NCI-H2081 (cell line): ENCODE measurements at places on chromosomes 2 and 18.

DNA sequence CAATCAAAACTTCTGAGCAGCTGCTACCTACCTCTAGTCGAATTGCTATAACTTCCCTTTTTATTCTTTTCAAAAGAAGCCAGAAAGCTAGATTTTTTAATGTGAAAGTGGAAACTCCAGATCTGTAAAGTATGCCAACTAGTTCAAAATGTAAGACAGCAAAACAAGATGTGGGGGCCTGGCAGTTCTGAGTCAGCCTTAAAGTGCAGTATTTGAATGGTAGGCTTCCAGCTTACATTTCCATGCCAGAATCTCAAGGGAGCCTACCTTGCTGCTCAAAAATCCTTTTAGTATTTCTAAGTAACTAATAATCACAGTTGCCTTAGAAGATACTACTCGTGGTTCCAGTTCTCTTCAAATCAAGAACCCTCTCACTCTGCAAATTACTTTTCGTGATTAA lies 1288.7 kb downstream of the LRP1B start:
- no peak for DNase-seq

DNA sequence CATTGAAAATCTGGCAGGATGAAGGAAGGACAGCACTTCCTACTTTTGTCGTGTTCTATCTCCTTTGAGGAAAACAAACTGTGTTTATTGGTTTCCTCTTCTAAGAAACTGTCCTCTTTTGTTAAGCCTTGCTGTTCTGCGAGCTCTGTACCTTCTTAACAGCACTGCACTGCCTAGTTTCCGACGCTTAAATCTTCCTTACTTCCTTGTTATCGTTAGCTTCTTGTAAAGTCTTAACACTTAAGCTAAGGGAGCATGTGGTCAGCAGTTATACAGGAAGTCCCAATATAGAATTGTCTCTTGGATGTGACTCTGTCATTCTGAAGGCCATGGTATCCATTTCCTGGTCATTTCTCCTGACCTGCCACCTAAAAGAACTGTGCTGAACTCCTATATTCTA lies 552.8 kb upstream of the NRP2 start:
- DNase-seq = no peak

- no peak for DNase-seq
Measured at GRCh38 chr18:36441426-36442240, 144.1 kb downstream of the FHOD3 start.

GRCh38 chr18:34659579-34660517 lies 50.2 kb upstream of the DTNA start:
- peak; percentile 61 for DNase-seq

GRCh38 chr2:5229574-5229973 lies 462.6 kb upstream of the SOX11 start:
- no peak for DNase-seq

DNA sequence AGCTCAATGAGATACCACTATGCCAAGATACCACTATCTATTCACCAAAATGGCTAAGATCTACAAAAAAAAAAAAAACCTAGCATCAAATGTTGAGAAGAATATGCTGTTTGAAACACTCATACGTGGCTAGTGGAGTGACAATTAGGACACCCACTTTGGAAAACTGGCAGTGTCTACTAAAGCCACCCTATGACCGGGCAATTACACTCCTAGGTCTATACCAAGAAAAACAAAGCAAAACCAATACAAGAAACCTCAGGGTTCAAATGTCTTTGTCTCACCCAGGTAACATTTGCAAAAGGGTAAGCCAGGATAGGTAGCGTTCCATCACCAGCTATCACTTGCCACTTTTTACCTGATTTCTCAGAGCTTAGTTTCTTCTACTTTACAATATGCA lies 123.6 kb upstream of the CAB39 start:
- no peak for DNase-seq

- no peak for DNase-seq
Measured at GRCh38 chr2:183179156-183179555, 54.9 kb downstream of the NUP35 start.

GRCh38 chr2:562391-563364 lies 114.5 kb downstream of the TMEM18 start:
- DNase-seq = no peak

- DNase-seq = no peak
Measured at GRCh38 chr2:43383533-43383932, 157.1 kb upstream of the ZFP36L2 start.

- DNase-seq = no peak
Measured at GRCh38 chr2:190366248-190366753, 22.9 kb downstream of the INPP1 start.

DNA sequence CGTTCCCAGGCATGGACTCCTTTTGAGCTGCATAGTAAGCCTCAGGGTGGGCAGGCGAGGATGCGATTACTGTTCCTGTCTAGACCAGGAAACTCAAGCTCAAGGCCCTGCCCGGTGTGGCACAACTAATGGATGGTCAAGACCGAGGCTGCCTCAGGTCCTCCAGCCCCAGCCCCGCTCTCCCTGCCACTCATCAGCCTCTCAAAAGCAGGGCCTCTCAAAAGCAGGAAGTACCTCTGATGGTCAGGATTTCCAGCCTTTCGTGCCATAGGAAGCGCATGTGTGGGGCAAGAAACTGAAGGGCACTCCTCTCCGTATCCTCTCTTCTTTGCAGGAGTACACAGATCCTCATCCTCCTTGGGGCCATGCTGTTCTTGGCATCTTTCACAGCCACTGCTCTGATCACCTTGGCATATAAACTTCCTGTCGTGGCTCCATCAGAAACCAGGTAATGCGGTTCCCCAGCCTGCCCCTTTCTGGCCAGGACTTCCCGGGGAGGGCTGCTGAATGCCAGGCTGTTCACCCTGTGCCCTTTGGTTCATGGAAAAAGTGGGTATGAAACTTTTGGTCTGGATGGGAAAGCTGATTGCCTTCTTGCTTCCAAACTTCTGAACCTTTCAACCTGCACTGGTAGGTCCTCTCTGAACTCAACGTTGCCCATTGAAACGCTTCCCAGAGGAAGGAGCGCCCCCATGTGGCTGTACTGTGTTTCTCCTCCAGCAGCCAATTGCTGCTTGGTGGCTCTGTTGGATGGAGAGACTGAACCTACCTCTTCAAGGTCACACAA lies 82.8 kb upstream of the SEC11C start:
- peak; percentile 64 for DNase-seq

DNA sequence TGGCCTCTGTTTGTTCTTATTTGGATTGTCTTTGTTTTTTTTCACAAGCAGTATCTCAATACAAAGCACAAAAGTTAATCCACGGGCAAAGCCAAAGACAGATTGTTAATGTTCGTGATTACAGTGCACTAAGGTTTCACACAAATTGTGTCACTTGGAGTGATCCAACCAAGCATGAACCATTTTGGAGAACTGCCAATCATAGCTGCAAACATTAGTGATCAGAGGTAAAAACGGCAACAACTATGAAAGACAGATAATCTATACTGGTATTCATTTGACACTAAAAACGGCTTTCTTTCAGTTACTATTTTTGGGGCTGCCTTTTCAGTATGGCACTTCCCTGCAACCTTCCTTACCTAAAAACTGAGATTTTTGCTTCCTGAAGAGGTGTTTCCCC lies 213.1 kb upstream of the GULP1 start:
- peak; percentile 35 for DNase-seq

- DNase-seq = no peak
Measured at GRCh38 chr2:231276987-231277386, 78.6 kb downstream of the ARMC9 start.

GRCh38 chr18:1848716-1849115 lies 722.6 kb downstream of the METTL4 start:
- no peak for DNase-seq

DNA sequence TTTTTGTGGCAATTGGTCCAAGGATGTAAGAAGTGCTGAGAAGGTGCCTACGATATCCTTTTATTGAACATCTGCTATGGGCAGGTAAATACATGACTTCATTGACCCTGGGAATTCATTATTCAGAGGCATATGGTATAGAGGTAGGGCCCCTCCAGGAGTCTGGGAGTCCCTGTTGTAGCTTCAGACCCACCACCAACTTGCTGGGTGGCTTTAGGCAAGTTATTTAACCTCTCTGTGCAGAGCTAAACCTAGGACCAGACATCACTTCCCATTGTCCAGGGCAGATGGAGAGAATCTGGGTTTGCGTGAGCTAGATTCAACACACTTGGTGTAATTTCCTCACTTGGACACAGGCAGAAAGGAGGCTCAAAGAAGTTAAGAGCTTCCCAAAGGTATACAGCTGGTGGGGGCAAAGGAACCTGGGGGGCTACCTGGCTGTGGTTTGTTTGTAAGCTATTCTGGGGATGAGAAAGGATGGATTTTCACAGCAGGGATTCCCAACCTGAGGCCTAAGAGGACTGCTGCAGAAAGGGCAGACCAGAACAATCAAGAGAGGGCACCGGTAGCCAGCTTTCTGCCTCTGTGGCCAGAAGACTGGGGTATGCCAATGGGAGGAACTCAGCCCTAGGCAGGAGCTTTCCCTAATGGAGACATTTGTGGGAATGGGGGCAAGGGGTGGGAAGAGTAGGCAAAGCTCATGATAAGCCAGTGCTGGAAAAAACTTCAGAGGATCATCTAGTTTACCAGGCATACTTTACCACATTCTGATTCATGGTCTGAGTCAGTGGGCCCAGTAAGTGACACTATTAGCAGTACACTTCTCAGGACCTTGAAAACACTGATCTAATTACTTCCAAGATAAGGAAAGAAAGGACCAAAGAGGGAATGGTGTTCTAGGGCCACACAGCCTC lies 102.7 kb upstream of the SMAD2 start:
- DNase-seq = no peak

GRCh38 chr2:104787298-104788065 lies 66.4 kb upstream of the POU3F3 start:
- no peak for DNase-seq

DNA sequence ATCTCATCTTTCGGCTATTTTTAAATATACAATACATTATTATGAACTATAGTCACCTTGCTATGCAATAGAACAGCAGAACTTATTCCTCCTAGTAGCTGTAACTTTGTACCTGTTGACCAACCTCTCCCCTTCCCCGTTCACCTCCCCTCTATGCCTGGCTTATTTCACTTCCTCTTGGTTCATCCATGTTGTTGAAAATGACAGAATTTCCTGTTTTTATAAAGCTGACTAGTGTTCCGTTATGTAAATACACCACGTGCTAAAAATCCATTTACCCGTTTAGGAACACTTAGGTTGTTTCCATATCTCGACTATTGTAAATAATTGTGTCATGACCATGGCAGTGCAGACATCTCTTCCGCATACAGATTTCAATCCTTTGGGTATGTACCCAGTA lies 10.3 kb downstream of the ALPI start:
- no peak for DNase-seq

DNA sequence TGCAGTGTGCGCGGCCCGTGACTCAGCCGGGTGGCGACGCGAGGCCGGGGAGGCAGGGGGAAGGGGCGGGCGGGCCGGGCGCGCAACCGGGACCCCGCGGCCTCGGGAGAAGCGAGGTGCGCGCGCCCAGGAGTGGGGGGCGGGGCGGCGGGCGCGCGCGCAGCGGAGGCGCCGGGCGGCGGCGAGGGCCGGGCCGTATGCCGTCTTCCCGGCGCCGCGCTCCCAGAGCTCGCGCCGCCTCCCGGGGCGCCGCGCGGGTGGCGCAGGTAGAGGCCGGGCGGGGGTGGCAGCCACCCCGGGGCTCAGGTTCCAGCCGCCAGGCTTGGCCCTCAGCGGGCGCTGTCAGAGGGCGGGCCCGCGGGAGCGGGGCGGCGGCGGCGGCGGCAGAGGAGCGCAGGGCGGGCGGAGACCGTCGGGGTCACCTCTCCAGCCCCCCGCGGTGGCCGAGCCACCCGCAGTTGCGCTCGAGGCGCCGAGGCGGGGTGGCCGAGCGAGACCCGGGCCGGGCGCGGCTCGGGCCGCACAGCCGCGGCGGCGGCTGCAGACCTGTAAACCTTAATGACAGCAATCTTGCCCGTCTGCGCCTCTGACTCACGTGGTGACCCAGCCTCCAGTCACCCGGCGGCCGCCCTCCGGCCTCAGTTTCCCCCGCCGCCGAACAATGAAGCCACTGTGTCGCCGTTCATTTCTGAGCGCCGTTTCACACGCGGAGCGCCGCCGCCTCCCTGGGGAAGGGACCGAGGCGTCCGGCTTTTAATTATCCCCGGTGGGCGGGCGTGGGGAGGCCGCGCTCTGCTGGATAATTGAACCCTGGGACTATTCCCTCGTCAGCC lies 25.3 kb upstream of the SMAD7 start:
- DNase-seq = no peak

DNA sequence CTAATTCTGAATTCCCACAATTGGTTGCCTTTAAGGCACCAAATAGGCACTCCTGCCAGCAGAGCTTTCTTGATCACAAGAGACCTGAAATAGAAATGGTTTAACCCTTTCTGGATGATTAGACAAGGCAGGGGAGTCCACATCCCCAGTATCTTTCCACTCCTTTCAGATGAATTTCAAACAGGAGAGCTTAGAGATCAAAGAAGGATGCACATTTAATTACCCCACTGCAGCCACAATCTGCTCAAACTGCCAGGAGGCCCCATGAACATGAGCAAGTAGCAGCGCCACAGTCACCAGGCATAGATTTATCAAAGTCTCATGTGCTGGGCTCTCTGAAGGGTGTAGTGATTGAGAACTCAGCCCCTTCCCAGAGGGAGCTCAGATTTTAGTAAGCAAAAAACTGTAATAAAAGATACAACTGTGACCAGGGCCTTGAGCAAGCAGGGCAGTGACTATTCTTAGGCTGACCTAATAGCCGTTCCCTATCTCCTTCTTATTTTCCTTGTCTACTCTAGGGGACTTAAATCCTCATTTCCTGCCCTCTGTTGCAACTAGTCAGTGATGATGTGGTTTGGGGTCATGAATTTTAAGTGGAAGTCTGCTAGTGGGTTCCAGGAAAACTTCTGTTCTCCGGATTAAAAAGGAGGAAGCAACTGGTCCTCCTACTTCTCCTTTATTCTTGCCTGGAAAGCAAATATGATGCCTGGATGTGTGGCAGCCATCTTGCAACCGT lies 53.7 kb downstream of the SLC4A3 start:
- no peak for DNase-seq

GRCh38 chr2:95014126-95014708 lies 11.3 kb upstream of the MAL start:
- DNase-seq = no peak

DNA sequence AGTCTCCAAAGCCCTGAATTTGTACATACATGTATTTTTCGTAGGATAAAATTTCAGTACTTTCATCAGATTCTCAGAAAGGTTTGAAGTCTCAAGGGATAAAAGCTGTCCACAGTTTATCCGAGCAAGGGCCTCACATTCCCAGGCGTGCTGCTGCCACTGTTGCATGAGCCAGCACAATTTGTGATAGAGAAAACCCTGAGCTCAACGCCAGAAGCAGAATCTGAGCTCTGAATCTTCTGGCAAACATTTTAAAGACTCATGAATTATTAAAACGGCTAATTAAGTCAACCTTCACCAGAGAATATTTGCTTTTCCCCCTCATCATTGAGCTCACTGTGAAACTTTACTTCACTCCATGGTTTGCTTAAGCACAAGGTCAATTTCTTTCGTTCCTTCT lies 38.5 kb upstream of the STPG4 start:
- no peak for DNase-seq
